Mesenchymal stem cell (in vitro differentiated cells and primary cell): ENCODE measurements at places on chromosomes 4 and X.

GRCh38 chrX:10420134-10420533 is 200.3 kb downstream of the MID1 start:
- no peak for DNase-seq

GRCh38 chr4:26815199-26815598 is 45.4 kb upstream of the STIM2 start:
- no peak for DNase-seq

DNA sequence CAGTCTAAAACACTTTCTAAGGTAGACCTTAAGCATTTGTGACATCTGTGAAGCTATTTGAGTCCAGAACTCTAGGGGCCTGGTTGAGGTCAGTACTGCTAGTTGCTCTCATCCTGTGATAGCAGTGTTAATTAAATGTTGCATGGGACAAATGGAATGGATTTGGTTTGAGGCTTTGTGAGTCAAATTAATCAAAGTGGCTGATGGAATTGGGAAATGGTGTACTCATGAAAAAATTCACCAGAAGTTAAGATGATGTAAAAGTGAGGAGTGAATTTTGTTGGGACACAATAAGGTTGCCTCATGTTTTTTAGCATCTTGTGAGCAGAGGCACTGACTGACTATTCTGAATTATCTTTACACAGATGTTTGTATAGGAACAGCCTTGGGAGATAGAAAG is 99.2 kb upstream of the ARSJ start:
- DNase-seq: peak; percentile 8

GRCh38 chr4:94395562-94395961 is 52.9 kb upstream of the HPGDS start:
- no peak for DNase-seq

- DNase-seq: no peak
These were observed 31.0 kb downstream of the TMSB4X start for GRCh38 chrX:13005661-13006473.

DNA sequence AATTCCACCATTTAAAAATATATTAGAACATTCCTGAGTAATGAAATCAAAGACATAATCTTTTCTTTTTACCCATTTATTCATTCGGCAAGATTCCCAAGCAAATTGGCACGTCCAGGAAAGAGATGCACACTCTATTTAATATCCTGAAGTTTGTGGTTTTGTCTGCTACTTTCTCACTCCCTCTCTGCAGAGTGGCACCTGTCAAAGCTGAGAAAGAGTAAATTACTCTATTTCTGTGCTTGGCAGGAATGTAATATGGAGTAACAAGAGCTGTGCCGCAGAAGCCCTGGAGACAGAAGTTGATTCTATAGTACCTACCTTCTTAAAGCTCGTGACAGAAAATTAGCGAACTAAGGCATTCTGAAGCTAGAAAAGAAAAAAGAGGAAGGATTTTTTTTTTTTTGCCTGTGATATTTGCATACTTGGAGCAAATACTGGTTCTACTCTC is 5.5 kb downstream of the GSTCD start:
- DNase-seq: no peak

- DNase-seq: peak; percentile 93
These were observed 150.4 kb downstream of the MGST2 start for GRCh38 chr4:139815778-139816601.

- no peak for DNase-seq
These were observed 72.0 kb upstream of the GPRIN3 start for GRCh38 chr4:89379511-89380044.

DNA sequence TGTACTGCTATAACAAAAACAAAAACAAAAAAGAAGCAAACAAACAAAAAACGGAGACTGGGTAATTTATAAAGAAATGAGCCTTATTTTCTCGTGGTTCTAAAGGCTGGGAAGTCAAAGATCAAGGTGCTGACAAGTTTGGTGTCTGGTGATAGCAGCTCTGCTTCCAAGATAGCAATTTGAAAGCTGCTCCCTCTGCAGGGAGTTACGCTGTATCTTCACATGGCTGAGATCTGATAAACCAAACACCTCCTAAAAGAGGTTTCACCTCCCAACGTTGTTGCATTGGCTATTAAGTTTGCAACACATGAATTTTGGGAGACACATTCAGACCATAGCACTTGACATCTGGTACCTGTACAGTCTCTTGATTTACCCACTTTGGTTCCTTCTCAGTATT is 854.2 kb downstream of the CENPC start:
- no peak for DNase-seq

DNA sequence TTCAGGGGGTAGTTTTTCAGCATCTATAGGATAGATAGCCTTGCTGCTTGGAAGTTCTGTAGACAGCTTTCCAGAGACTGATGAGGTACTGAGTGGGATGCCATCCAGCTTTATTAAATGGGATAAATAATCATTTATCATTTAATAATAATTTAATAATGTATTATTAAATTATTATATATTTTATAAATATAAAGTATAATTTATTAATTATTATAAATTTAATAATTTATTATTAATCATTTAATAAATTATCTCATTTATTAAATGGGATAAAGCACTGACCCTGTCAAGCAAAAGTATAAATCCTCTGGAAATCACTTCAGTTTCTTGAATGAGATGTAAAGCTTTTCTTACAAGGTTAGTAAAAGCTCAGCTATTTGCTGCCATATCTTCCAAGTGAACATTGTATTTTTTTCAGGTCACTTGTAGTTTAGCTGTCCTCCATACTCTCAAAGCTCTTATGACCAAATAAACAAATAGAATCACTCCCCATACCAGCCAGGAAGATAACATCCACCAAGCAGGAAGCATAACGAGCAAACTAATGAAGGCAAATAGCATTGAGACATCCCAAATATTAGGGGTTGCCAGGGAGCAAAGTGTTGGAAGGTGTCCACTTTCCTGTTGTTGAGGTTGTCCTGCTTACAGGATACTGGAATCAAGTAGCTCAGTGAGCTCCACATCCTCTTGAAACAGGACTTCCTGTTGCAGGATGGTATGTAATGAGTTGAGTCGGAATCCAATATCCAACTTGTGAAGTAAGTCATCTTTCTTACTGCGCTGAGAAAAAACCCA is 88.9 kb downstream of the ZNF674 start:
- peak; percentile 29 for DNase-seq

GRCh38 chr4:68569466-68570121 is 6.5 kb downstream of the UGT2B17 start:
- no peak for DNase-seq

GRCh38 chrX:130075777-130076176 is 34.5 kb downstream of the ELF4 start:
- no peak for DNase-seq

DNA sequence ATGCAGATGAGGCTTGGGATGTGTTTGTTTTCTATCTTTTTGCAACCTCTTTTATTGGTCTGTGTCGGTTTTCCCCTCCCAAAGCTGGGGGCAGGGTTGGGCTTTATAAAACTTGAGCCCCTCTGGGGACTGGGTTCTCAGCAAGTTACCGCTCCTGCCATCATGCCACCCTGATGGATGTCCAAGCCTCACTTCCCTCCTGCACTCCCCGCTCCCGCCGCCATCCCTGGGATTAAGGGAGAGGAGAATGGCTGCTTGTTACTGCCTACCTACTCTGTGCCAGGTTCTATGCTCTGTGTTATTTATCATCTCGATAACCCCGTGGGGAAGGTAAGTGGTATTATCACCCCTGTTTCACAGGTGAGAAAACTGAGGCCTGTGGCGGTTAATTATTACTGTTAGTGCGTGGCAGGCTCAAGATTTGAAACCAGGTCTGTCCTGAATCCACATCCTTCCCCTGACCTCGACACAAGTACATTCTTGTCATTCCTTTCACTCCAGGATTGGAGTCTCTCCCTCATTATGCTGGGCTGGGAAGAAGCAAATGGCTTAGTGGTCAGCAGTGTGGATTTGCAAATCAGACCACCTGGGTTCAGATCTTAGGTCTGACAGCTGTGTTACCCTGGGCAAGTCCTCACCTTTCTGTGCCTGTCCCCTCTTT is 4.5 kb downstream of the UBA1 start:
- no peak for DNase-seq

GRCh38 chr4:106201373-106201772 is 114.6 kb downstream of the TBCK start:
- peak; percentile 35 for DNase-seq

DNA sequence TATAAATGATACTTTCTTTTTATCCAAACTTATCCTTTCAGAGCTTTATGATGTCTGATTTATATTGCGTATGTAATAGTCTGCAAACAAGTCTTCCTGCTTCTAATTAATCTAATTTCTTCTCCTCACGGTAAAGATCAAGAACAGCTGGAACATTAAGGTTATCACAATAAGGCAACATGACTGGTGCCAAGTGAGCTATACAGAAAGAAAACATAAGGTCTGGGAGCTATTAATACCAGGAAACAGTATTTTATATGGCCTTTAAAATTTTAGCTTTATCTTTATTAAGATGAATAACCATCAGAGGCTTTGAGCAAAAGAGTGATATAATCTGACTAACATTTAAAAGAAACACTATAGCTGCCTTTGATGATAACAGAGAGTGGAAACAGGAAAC is 28.7 kb upstream of the CABS1 start:
- DNase-seq: no peak

- no peak for DNase-seq
These were observed 106.6 kb upstream of the NAP1L5 start for GRCh38 chr4:88804234-88804633.

GRCh38 chr4:95360906-95361695 is 187.7 kb downstream of the UNC5C start:
- DNase-seq: no peak

GRCh38 chrX:131729295-131729694 is 185.4 kb downstream of the OR13H1 start:
- no peak for DNase-seq

- no peak for DNase-seq
These were observed 123.7 kb upstream of the NUDT6 start for GRCh38 chr4:123046096-123046495.

- DNase-seq: no peak
These were observed 134.4 kb downstream of the EDA2R start for GRCh38 chrX:66504481-66504880.

DNA sequence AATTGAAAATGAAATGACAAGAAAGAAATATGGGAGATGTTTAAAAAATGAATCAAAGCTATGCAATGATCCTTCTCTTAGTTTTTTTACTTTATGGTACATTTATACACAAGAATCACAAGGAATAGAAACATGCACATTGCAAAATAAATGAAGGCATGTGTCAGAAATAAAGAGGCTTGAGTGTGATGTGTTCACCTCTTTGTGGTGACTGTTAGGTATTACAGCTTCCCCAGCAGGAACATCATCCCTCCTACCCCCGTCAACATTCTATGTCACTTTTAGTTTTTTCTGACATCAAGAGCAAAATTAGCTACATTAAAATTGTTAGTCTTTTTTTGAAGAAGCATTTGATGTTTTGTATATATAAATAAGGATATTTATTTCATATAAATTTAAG is 214.8 kb downstream of the SLC4A4 start:
- DNase-seq: peak; percentile 55

- no peak for DNase-seq
These were observed 144.8 kb upstream of the GNPDA2 start for GRCh38 chr4:44871133-44871532.

- DNase-seq: no peak
These were observed 15.8 kb upstream of the GYPE start for GRCh38 chr4:143921181-143921580.

GRCh38 chr4:182380771-182381181 is 137.6 kb downstream of the TENM3 start:
- DNase-seq: no peak
